Inflammatory macrophage treated with lipopolysaccharide for 4 hours (primary cell): ENCODE measurements at places on chromosomes 1 and 21.

- no peak for DNase-seq
These were observed 2.0 kb downstream of the C1orf116 start for GRCh38 chr1:207030522-207031009.

GRCh38 chr1:11722538-11722937 is 13.4 kb upstream of the AGTRAP start:
- DNase-seq, result no peak

GRCh38 chr1:5798151-5798730 is 194.0 kb downstream of the NPHP4 start:
- no peak for DNase-seq

DNA sequence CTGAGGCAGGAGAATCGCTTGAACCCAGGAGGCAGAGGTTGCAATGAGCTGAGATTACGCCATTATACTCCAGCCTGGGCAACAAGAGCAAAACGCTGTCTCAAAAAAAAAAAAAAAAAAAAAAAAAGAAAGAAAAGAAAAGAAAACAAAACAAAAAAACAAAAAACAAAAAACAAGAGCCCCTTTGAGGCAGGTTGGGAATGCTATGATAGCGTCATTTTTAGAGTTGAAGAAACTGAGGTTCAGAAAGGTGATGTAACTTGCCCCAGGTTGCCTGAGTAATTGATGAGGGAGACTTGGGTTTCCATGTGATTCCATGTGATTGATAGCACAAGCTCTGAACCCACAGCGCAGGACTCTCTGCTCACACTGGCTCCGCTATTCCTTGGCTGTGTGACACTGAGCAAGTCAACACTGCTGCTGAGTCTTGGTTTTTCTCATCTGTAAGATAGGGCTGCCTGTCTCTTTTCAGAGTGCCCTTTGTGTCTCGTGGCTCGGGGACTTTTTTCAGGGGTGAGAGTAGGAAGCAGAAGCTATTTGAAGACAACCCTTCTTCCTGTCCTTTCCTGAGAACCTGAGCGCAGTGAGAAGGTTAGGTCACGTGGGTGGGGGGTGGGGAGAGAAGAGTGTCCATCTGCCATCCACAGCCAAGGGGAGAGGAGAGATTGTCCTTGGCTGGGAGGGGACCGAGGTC is 2.5 kb downstream of the CNR2 start:
- DNase-seq, result no peak

GRCh38 chr1:25431955-25432719 is 1.4 kb downstream of the MACO1 start:
- no peak for DNase-seq
